ENCODE measurements at places on chromosomes 3 and 15.

DNA sequence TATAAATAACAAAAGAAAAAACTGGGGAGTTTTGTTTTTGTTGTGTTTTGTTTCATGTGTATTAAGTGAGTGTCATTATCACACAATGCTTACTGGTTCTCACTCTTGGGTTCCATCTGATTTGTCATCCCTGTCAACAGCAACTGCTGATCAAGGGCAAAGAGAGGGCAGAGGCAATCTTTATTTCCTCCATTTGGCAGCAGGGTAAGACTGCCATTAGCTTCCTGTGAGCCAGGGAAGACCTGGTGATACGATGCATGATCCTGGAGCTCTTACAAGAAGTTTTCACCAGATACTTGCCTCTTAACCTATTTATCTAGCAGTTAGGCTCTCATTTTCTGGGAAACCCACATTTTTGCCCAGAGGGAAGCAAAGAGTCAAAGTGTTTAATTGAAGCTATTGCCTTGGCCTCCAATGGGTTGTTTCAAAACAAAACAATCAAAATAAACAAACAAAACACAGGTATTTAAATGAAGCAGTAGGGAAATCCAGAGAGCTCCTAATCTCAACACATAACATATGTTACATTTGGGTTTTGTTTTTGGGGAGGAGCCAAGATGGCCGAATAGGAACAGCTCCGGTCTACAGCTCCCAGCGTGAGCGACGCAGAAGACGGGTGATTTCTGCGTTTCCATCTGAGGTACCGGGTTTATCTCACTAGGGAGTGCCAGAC, 529.8 kb downstream of the MAGI1 start:
- no peak for DNase-seq

DNA sequence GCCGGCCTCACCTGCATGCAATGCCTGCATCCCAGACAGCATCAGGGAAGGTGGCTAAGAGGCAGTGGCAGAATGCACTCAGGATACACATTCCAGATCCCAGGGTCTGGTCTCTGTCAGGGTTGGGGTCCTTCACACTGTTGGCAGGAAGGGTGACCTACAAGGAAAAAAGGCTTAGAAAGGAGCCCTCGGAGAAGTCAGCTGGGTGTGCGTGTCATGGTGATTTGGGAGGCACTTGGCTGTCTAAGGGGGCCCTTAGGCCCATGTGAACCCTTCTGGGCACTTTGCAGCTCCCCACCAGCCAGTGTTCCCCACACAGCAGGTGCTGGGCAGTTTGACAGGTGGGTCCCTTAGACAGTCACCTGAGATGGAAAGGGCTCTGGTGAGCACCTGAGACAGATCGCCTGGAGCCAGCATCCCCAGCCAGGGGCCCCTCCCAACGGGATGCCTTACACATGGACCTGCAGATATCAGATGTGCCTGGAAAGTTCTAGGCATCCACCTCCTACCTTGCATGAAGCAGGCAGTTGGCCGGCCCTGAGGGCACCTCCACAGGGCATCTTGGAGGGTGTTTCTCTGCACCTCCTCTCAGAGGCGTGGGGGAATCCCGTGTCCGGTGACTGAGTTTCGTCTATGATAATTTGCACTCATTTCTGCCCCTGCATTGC, 131.6 kb downstream of the LRRK1 start:
- DNase-seq = no peak

GRCh38 chr3:65173841-65174240, 486.0 kb upstream of the ADAMTS9 start:
- DNase-seq = no peak

DNA sequence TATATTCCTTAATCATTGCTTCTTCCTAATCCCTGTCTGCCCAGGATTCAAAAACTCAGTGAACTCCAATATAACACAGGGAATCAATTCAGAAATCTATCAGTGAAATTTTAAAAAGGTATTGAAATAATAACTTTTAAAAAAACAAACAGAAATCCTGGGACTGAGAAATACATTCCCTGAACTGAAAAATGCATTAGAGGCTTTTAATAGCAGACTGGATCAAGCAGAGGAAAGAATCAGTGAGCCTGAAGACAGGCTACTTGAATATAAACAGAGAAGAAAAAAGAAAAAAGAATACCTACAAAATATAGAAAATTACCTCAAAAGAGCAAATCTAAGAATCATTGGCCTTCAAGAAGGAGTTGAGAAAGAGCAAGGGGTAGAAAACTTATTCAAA, 54.7 kb downstream of the CEP70 start:
- no peak for DNase-seq

DNA sequence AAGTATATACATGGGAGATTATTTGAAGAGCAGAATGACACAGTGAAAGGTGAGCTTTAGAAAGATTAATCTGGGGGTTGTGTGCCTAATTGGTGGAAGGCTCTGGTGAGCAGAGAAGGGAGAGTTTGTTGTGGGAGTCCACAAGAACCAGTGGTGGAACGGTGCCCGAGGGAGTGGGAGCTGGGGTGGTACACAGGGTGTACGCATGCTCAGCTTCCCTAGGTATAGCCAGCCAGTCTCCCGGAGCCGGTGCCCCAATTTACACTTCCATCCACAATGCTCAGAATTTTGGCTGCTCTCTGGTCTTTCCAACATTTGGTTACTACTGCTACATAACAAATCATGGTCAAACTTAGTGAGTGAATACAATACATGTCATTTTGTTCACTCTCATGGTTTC, 92.5 kb downstream of the MITF start:
- no peak for DNase-seq

DNA sequence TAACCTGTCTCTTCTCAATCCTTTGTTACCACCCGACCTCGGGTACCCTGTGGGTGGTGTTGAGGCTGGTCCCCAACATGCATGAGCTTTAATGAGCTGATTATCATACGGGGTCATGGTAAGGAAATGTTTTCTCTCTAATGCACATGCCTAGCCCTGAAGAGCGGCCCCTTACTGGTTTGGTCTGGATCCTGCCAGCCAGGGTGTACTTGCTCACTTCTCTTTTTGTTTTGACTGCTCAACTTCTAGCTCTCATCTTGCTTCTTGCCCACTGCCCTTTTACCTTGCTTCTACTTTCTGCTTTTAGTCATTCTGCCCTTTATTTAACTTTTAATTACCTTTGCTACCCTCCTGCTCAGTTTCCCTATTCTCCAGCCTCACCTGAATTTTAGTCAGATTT, 44.3 kb upstream of the ACAD9 start:
- DNase-seq = no peak

GRCh38 chr3:127587876-127588275, 2.7 kb downstream of the TPRA1 start:
- no peak for DNase-seq

All from activated CD8-positive, alpha-beta T cell treated with anti-CD3 and anti-CD28 coated beads, Interleukin-2, amount 10 ng/mL, durations not matched to agents 7 days and 5 days (primary cell).